Sciatic nerve (tissue), 2 donors: ENCODE measurements at places on chromosomes 16 and 17.

DNA sequence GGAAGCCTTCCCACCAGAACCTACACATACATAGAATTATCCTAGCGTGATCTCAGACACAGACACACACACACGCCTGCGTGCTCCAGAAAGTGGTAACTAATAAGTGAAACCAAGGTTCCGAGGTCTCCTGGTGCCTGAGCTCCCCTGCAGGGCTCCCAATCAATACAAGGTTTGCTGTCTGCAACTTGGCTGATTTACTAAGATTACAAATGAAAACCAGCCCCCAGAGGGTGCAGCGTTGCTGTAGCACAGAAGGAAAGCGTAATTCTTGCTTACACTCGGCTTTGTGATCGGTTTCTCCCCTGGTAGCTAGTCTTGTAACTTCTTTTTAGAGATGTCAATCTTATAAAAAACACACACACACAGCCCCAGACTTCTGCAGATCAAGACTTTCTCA is 334.1 kb upstream of the XYLT1 start:
- DNase-seq = no peak

- no peak for DNase-seq
Observed at GRCh38 chr16:495127-495748, 32.3 kb upstream of the CAPN15 start.

GRCh38 chr16:72657791-72658190 is 390.1 kb downstream of the ZFHX3 start:
- no peak for DNase-seq

GRCh38 chr16:23062524-23062923 is 86.7 kb downstream of the USP31 start:
- no peak for DNase-seq

GRCh38 chr17:61349350-61349749 is 50.3 kb upstream of the TBX2 start:
- no peak for DNase-seq

- DNase-seq = no peak
Observed at GRCh38 chr16:56930486-56931270, 1.3 kb upstream of the HERPUD1 start.

GRCh38 chr16:55489119-55489955 is 10.3 kb downstream of the MMP2 start:
- DNase-seq = no peak

- DNase-seq = no peak
Observed at GRCh38 chr17:76411247-76411646, 26.8 kb downstream of the SPHK1 start.

GRCh38 chr17:38456031-38456815 is 28.0 kb downstream of the ARHGAP23 start:
- no peak for DNase-seq

- no peak for DNase-seq
Observed at GRCh38 chr16:29868396-29869009, 5.5 kb upstream of the CDIPT start.

DNA sequence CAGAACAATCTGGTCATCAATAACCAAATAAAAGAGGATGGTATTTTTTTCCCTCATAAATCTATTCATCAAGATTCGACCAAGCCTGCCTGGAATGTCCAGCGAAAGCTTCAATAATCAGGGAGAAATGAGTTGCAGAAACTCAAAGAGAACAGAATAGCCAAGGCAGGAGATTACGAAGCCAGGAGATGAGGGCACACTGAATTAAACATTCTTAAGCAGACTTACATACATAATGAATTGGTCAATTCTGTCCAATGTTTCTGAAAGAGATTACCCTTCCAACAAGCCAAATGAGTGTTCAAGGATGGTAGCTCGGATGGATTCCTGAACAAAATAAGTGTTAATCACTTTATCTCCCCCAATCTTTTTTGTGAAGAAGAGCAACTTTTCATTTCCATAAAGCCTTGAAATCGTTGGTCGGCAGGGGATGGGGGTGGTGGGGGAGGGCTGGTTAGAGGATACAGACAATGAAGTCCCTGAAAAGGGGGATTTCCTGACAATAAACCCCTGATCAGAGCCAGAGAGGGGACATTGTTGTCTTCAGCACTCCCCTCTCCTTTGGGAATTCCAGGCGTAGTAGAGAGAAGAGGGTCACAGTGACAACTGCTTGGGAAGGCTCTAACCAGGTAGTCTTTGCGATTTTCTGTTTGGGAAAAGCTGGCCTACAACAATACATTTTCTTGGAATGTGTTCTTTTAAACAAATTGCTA is 20.7 kb downstream of the TOX3 start:
- no peak for DNase-seq

DNA sequence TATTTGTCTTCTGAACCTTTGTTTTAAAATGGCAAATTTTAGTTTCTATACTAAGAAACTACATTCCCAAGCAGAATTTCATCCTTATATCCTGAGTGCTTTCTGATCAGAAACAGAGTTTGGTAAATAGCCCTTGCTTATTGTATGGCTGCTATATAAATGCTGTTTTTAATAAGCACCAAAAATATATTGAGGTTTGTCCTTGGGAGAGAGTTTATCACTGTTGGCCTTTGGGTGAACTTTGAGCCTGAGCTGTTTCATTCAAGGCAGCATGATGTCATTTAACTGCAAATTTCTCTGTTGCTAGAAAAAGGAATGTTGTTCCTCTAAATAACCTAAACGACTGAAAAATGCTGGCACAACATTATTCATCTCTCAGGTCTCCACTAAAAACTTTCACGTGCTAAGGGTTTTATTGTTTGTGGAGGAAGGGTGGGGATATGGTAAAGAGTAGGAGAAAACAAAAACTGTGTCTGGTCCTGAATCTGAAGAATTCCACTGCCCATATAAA is 334.3 kb upstream of the TBX2 start:
- DNase-seq = no peak

GRCh38 chr16:31493506-31494125 is 10.7 kb downstream of the SLC5A2 start:
- DNase-seq = no peak

DNA sequence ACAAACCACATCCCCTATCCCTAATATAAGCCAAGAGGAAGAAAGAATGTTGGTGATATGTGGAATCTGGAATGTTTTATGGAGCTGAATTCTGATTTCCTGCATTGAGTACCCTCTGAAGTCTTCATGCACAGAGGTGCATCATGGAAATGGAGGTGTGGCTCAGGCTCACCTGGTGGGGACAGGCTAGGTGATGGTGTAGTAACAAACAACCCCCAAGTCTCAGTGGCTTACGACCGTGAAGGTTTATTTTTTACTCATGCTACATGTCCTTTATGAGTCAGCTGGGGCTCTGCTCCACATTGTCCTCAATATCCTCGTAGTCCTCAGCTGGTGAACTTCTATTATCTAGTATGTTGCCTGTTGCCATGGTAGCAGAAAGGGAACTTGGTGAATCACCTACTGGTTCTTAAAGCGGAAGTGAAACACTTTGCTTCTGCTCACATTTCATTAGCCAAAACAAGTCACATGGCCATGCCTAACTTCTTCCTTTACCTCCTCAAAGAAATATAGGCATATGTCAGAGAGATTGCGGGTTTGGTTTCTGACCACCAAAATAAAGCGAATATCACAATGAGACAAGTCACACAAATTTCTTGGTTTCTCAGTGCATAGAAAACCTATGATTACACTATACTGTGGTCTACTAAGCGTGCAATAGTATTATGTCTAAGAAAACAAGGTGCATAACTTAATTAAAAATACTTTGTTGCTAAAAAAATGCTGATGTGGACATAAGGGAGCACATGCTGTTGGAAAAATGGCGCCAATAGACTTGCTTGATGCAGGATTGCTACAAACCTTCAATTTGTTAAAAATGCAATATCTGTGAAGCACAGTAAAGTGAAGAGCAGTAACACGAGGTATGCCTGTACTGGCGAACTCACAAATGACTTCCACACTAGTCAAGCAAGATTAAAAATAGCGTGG is at the start of gene PMFBP1:
Gene PMFBP1 (minus strand): TSS at position 51 of the 930 bp plus-strand sequence. CDS start 947 bp downstream, outside the sequence.
- no peak for DNase-seq

DNA sequence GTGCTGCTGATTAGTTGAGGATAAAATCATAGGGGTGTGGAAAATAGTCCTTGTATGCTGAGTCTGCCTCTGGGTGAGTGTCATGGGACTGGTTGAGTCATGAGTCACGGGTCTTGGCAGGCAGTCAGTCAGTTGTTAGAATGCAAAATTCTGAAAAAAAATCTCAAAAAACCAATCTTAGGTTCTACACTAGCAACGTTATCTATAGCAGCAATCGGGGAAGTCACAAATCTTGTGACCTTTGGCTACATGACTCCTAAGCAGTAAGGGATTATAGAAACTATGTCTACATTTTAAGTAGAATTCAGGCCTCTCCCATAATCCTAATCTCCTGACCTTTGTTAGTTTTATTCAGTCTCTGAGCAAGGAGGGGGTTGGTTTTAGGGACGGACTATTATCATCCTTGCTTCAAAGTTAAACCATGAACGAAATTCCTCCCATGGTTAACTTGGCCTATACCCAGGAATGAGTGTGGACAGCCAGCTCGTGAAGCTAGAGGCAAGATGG is 18.0 kb upstream of the PMFBP1 start:
- no peak for DNase-seq

DNA sequence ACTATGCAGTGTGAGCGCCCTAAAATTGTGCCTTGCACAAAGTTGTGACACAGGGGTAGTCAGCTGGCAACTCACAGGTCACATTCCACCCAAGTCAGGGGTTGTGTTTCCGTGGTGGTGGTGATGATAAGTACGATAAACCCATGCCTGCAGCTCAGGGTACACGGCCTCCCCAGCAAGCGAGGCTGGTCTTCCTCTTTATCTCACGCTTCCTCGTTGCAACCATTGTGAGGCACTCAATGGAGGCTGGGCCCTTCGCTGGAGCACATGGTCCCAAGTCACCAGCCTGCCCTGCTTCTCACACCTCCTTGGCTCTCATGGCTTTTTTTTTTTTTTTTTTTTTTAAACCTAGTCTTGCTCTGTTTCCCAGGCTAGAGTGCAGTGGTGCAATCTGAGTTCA is 307.5 kb downstream of the CPPED1 start:
- DNase-seq = no peak
